ENCODE measurements at places on chromosomes 3 and 15.

DNA sequence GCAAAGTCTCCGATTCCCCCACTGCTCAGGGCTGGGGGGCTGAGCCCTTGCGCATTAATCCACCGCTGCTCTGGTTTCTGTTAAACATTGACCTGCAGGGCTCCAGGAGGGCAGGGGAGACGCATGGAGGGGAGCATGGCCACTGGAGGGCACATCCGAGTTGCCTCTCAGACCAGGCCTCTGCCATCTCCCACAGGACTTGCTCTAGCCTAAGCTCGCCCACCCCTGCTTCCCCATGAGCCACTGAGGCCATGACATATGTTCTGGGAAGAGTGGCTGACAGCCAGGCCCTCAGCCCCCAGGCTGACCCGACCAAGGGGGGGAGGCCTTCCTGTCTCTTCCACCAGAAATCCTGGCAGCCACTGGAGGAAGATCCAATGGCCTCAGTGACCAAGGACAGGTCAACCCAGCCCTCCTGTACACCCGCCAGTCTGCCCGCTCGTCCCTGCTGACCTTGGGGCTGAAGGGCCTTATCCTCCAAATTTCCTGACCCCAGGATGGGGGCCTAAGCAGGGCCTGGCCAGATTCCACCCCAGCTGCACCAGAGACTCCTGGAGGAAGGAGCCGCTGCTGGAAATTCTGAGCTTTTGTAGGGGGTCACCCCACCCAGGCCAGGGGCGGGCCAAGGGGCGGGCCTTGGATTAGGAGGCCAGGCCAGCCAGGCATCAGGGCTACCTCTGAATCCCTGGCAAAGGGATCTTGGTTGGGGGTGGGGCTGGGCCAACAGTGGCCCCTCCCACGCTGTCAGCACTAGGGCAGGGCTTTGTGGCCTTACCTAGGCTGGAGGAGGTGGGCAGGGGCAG, at the start of gene HYAL1:
HYAL1 (minus strand) TSS at position 562 of the 803 bp plus-strand sequence. CDS start 618 bp downstream, outside the sequence.
- DNase-seq: no peak

- no peak for DNase-seq
These were observed 27.5 kb downstream of the MASP1 start for GRCh38 chr3:187264021-187264420.

- no peak for DNase-seq
These were observed 99.1 kb downstream of the VGLL4 start for GRCh38 chr3:11544412-11545181.

DNA sequence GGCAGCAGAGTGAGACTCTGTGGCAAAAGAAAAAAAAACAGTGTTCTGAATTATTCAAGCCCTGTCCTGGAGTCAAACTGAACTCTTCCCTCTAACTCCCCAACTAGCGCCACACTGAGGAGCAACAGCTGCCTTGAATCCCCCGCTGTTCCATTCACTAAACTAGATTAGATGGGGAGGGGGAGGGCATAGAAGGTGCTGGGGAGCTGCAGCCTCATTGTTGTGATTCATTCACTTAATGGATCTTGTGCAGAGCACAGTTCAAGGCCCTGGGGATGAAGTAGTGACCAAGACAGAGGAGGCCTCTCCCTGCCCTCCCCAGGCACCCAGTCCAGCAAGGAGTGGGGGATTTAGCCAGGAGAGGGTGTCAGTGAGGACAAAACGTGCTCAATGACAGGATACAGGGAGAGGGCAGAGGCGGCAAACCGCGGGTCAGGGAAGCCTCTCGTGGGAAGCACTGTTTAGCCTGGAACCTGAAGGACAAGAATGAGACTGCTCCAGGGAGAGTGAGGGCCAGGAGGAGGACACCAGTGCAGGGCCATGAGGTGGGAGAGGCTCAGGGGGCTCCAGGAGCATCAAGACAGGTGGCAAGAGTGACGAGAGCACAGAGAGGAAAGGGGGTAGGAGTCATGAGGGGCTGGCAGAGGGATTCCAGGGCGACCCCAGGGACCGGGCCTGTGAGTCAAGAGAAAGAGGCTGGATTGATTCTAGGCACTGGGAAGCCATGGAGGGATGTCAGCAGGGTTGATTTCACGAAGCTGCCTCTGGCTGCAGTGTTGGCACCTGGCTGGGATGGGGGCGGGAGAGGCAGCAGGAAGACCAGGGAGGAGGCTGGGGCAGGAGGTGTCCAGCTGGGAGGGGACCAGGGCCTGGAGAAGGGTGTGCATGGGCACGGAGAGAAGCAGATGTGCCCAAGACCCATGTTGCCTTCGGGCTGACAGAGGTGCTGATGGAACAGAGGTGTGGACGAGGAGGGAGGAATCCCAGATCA, 31.4 kb downstream of the ALS2CL start:
- no peak for DNase-seq

DNA sequence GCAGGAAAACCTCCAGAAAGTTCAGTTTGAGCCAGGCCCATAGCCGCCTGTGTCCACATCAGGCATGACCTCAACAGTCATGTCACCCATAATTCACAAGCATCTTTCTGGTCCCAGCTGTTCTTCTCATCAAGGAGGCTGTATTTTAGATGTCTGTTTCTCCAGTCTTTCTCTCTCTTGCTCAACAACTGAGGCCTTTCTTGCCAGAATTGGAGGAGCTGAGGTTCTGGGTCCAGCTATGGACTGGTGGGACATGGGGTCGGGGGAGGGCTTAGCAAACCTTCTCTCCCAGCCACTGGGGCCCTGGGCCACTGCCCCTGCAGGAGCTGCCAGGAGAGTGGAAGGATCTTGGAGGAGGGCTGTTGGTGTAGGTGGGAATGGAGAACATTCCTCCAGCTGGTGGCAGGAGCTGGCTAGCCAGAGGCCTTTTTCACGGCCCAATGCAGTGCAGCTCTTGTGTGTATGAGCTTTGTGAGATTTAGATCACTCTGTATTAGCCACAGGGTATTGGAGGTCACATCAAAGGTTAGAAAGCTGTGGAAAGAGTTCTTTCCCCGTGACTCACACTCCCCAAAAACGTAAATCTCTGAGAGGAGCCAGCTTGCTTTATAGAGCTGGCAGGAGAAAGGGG, 23.5 kb downstream of the MAGEF1 start:
- DNase-seq: no peak

DNA sequence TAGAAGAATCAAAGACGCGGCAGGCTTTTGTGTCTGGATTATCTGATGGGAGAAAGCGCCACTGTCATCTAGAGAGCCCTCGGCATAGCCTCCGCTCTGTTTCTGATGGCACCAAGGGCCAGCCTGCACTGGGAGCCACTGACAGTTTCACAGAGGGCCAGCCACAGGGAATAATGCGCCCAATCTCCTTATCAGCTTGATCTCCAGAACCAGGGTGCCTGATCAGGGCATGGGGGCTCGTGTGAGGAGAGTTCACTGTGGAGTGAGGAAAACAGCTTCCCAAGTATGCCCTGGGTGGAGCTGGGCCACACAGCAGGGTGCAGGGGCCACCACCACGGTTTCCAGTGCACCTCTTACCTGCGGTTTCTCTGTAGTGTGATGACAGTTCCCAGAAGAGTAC, 29.8 kb upstream of the CLK3 start:
- no peak for DNase-seq

DNA sequence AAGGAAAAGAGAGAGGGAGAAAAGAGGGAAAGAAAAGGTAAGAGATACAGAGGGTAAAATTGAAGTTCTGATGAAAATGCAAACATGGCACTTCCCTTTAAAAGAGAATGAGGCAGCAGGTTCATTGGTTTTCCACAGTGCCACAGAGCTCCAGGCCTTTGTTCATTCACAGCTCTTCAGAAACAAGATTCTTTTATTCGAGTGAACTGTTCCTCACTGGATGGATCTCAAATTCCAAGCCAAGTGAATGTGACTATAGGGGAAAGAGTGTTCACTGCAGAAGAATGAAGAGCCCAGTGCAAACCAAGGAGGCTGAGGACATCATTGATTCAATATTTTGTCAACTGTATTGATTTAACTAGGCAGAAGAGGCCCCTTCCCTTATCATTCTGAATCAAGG, 280.3 kb upstream of the PROK2 start:
- no peak for DNase-seq

DNA sequence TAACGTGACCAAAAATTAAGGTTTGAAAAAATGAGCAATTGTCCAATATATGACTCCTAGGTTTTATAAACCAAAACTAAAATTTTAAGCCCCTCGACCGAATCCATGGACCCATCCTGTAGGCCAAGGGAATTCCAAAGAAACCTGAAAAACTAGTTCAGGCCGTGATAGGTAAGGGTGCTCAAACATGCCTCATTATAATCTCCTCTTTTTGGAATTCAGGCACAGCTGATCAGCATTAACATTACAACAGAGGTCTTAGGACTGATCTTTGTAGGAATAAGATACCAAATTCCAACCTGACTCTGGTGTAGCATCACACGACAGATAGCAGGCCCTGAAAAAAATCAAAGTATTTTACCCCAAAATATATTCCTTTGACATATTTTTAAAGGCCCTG, 155.7 kb downstream of the NEK10 start:
- DNase-seq: no peak

- no peak for DNase-seq
These were observed 46.6 kb downstream of the FAH start for GRCh38 chr15:80199366-80199765.

DNA sequence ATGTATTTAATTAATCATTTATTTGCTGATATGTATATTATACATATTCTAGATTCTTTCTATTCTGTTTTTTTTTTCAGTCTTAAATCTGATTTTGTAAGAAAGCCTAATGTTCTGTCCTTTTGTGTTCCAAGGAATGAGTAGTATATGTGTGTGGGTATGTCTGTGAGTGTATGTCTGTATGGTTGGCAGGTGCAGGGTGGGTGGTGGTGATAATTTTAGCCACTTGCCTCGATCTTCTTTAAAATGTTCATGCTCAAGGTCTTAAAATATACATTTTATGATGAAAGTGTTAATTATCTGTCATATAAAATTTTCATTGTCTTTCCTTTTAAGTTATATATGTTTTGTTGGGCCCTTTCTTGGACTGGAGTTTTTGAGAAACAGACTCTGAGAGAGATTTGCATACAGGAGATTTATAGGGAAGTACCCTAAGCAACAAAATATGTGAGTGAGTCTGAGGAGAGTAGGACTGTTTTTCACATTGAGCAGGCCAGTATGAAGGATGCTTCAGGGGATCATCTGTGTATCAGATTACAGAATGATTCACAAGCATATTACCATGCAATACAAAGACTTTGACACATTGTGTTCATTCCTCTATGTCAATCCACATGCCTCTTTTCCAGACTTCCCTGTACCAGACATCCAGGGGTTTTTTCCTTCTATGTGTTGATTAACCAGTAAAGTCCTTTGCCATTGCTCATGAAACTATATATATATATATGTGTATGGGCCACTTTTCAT, 211.0 kb upstream of the DPPA4 start:
- DNase-seq: no peak

DNA sequence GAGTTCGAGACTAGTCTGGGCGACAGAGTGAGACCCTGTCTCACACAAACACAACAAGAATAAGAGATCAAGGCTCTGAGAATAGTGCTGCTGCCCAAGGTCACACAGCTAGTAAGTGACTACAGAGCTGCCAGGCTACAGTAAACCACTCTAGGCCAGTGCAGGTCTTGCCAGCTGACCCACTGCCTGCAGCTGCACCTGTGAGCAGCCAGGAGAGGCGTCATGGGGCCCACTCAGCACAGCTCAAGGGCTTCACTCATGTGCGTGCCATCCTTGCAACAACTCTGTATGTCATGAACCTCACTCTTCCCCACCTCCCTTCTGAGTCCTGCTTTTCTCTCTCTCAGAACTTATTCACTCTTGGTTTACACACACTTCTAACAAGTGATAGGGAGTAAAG, 176.7 kb downstream of the SMAD6 start:
- peak; percentile 19 for DNase-seq

Data from NAMALWA (cell line).